ENCODE measurements at places on chromosomes 2 and 18.

- no peak for DNase-seq
These were observed 71.1 kb downstream of the ROCK1 start for GRCh38 chr18:21040466-21040865.

DNA sequence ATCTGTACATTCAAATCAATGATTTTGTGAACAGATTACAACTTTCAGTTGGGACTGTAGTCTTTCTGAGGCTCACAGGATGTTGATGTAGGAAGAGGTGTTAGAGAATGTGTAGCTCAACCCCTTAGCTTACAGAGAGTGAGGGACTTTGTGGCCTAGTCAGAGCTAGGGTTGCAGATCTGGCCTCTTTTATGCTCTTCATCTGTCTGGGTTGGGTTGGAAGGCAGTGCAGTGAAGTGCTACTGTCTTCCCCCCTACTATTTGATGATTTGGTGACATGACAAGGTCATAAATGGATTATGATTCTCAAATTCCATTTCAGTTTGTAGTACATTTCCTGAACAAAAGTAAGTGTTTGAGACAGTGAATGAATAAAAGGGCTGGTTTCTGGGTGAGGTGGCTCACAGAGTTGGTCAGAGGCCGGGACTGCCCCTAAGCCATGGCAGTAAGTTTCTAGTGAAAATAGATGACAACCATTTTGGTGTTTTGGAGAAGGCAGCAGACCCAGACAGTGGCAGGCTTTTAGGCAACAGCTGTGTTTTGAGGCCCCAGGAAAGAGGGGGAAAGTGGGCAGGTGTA lies 21.6 kb downstream of the MAP4K4 start:
- DNase-seq = peak; percentile 45

DNA sequence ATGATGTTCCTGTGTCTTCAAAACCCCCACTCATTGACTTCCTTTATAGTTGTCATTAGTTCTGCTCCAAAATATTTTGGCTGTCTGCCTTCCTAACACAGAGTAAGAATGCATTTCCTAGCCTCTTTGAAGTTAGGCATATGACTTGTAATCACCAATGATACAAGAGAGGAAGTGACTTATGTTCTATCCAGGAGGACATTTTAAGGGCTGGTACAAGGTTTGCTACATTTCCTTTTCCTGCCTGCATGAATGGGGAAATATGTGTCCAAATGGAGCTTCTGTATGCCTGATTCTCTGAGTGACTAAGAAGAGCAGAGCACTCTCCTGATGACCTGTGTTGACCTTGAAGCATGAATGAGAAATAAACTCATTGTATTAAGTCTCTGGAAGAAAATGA lies 115.1 kb downstream of the PLCL1 start:
- DNase-seq = no peak

GRCh38 chr18:74788657-74789056 lies 191.0 kb downstream of the ZNF407 start:
- DNase-seq = no peak

DNA sequence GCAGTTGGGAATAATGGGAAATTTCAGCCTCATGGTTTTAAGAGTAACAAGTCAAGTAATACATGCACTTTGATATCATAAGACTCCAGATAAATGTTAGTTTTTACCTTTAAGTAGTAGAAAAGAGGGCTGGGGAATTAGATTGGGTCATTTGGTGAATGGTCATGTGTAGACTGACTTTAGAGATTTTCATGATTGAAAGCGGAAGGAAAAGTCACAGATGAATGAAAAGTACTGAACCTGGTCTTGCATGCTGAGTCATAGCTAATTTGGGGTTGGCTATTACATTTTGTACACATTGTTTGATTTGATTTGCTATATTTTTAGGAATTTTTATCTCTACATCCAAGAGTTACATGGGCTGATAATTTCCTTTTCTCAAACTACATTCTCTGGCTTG lies 539.4 kb upstream of the SPHKAP start:
- DNase-seq = no peak

- DNase-seq = peak; percentile 22
These were observed 126.2 kb downstream of the NAT8 start for GRCh38 chr2:73516033-73516432.

- no peak for DNase-seq
These were observed 101.2 kb upstream of the ITGA6 start for GRCh38 chr2:172326211-172326509.

DNA sequence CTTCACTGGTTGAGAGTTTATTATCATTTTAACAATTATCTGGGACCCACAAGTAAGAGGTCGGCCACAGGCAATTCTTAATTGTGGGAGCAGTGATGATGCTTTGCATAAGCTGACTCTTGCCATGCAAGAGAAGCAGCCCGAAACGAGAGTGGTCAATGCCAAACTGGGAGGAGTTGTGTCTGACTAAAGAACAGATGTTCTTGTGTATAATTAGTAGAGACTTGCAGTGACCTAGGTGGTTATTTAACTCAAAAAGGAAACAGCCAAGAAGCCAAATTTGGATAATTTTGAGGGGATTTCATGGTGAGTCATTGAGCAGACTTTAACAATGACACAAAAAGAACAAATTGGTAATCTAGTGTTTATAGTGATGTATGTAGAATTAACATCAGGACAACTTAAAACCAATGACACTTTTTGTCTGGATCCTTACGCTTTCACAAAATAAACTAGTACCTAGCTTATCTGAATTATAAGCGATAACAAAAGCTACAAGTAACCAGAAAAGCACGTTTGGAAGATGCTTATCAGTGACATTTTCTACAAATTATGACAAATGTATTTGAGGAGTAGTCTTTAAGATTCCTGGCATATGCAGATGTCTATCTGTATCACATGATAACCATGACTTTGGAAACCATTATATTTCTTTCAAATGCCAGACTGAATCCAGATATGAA lies 184.7 kb upstream of the DLGAP1 start:
- no peak for DNase-seq

DNA sequence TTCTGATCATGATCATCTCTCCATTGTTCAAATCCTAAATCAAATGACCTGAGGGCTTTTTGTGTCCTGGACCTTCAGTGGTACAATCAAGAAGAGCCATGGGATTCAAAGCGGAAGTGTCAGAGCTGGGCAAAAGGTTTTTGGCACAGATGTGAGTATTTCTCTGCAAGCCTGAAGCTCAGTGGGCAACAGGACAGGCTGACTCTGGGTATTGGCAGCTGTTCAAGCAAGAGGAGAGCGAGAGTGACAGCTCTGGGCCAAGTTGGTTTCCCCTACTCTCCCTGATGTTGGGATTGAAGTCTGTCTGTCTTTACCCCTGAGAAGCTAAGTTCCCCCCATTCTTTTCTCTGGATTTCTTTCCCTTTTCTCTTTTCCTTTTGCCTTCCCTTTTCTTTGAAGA lies 33.3 kb downstream of the DSEL start:
- no peak for DNase-seq

GRCh38 chr2:217928324-217929181 lies 74.2 kb downstream of the TNS1 start:
- DNase-seq = no peak

GRCh38 chr18:46329736-46330246 lies 225.6 kb downstream of the HAUS1 start:
- DNase-seq = peak; percentile 29

DNA sequence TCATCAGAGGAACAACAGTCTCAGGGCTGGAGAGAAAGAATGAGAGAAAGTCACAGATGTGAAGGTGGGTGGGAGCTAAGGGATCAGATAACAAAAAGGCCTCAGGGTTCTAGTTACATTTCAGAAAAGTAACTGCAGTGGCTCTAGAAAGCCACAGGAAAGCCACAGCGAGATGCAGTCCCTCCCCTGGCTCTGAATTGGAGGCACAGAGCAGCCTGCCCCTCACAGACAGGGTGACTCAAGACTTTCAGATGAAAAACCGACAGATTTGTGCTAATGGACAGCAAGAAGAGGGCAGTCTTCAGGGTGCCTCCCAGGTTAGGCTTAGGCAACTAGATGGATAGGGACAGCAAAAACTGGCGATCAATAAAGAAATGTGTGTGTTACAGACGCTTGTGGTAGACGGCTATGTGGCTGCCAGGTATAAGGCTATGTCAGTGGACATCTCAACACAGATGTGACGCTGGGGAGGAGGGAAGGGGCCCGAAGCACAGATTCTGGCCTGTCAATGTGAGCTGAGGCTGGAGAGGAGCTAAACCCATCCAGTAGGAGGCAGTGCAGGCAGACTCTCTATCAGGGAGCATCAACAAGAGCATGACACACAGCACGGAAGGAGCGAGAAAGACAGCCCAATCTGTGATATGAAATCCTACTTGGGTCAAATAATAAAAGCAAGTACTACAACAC lies 26.2 kb downstream of the UNC50 start:
- peak; percentile 24 for DNase-seq

DNA sequence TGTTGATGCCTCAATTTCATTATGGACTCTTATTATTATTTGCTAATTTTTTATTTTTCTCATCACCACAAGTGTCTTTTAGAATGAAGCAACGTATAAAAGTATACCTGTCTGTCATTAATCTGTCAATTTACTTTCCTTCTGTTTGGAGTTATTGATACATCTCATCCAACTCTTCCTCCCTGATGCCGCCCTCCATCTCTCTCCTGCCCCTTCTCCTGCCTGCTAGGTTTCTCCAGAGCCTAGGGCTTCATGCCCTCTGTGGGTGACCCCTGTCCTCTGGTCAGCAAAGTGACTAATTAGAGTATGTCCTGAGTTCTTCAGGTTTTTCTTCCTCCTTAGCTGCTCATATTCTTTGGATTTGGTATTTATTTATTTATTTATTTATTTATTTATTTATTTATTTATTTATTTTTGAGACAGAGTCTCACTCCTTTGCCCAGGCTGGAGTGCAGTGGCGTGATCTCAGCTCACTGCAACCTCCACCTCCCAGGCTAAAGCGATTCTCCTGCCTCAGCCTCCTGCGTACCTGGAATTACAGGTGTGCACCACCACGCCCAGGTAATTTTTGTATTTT lies 162.5 kb upstream of the MYCN start:
- no peak for DNase-seq

GRCh38 chr18:23595591-23595990 lies 9.3 kb upstream of the NPC1 start:
- no peak for DNase-seq

DNA sequence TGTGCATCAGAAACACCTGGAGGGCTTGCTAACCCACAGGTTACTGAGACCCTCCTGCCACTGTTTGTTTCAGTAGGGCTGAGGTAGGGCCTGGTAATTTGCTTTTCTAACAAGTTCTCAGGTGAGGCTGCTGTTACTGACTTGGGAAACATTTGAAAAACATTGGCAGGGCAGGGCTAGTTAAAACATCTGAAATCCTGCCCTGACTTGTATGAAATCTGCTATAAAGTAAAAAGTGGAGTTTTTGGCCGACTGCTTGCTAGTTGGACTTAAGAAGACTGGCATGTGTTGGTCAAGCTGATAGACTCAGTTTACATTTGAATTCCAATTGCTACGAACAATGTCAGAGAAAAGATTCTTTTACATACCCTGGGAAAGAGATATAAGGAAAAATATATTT lies 111.6 kb upstream of the DLX2 start:
- no peak for DNase-seq

GRCh38 chr2:44120428-44120827 lies 48.2 kb upstream of the PPM1B start:
- peak; percentile 95 for DNase-seq

GRCh38 chr2:224709301-224709700 lies 6.9 kb downstream of the CCDC195 start:
- DNase-seq = no peak

- DNase-seq = no peak
These were observed 64.7 kb downstream of the STK39 start for GRCh38 chr2:168182550-168183249.

DNA sequence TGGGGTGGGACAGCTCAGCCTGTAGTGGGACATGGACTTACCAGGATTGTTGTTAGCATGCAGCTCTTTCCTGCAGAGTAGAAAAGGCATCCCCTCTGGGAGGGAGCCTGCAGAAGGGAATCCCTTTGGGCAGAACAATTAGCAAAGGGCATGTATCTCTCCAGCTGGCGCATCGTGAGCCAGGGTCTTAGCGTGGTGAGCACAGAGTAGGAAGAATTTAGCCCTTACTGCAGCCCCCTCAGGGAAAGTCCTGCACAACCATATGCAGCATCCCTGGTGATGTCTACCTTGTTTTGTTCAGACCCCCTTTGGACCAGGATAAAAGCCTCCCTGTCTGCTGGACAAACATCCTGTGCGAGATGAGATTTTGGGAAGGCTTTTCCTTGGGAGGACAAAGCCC lies 292.1 kb downstream of the SLC4A3 start:
- DNase-seq = no peak

DNA sequence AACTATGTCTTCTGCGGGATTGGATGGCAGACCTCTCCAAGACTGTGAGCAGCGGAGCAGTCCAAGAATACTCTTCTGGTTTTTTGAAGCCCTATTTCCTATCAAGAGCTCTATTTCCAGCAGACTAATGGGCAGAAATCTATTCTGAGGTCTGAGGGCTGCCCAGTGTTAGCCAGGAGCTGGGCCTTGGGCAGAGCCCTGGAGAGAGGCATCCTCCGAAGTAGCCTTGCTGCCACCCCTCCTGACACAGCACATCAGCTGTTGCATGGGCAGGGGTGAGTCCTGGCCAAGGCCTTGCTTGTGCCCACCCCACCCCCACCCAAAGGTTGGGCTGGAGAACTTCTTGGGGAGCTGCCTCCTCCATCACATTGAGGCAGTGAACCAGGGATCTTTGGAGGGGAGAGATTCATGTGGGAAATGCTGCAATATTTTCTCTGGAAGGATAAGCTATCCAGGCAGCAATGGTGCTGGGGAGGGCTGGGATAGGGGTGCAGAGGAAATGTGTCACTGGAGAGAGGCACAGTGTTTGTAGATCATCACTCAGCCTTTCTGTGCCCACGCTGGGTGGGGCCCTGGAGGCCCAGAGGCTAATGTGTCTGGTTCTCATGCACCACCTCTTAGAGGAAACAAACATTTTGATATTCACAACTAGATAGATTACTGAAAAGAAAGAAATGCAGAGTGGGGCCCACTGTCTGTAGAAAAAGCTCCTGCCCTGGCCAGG lies 104.7 kb downstream of the VSNL1 start:
- DNase-seq = peak; percentile 62

GRCh38 chr2:66794551-66794950 lies 359.6 kb downstream of the MEIS1 start:
- no peak for DNase-seq

DNA sequence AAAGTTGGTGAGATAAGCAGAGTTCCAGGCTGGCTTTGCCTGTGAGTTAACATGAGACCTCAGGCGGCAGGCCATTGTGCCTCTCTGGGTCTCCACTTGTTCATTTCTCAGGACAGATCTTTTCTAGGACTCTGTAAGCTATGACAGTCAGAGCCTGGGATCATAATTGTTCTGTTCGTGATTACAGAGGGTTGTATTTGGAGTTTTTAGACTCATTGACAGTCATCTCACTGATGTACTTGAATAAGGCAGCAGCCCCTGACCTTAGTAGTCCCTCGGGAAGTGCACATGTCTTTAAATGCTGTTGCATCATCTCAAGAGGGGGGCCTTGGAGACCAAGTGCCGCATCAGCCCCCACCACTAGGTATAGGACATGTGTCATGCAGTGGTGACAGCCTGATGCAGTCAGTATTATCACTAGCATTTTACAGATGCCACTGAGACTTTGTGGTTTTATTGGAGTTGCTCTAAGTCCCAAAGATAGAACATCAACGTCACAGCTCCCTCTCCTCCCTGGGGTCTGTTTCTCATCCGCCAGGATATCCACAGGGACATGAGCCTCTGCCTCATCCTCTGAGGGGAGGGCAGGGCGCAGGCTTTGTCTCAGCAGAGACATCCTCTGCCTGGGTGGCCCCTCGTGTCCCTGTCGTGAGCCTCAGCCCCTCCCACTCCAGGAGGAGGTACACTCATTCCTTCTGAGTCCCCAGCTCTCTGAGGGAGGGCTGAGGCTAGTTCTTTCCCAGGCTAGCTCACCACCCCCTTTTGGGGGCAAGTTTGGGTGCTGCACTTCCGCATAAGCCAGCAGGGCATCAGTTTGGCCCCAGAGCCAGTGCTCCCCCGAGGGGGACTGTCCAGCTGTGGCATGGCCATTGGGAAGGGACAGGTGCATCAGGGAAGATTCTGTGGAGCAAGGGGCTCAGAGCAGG lies 14.1 kb downstream of the GLI2 start:
- peak; percentile 15 for DNase-seq

Measured in ELR (cell line).